Adipocyte (in vitro differentiated cells): ENCODE measurements at places on chromosomes 2 and 18.

GRCh38 chr18:2395427-2396161, 175.7 kb downstream of the METTL4 start:
- no peak for DNase-seq

DNA sequence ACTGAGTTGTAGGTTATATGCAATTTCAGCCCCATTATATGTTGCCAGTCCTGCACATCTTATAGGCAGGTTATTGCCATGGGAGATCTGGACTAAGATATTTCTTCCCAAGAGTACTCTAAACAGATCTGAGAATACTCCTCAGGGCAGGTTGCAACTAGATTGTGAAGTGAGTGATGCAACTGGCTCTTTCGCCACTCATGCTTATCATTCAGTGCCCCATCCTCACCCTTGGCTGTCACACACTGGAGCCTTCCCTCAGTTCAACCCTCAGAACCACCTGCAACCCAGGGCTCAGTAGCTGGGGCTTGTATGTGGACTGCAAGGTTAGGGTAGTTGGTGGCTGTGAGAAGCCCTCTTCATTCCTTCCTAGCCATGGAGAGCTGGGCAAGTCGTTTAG, 14.1 kb downstream of the MERTK start:
- no peak for DNase-seq

DNA sequence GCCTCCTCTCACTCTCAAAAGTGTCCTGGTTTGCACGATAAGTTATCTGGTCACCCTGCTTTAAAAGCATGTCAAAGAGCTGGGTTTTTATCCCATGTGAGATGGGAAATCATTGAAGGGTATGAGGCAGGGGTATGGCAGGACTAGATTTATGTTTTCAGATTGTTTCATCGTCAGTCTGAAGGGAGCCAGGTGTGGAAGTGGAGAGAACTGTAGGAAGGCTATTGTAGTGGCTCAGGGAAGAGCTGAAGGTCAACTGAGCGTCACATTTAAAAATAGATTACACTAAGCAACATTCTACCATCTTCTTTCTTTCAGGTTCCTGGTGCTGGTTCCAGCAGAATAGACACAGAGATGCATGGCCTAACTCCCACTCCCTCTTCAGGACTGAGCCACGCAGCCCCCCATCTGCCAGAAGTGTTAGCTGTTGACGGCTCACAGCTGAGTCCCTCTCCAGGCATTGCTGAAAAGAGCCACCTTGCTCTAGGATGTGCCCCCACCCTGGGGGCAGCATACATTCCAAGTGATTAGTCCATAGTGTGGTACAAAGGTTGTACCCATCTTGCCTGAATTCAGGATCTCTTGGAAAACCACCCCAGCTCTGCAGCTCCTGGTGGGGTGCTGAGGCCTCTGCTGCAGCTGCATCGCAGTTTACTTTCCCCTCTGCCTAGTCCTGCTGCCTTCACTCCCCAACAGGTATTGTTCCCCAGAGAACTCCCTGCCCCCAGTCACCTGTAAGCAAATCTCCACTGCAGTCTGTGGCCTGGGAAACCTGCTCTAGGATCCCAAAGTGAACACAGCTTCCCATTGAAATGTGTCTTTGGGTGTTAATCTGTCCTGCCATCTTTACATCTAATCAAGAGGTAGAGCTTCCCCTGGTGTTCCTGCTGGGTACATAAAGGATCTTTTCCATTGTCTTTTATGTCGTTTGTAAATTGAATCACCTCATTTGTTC, 79.5 kb upstream of the KLF7 start:
- no peak for DNase-seq

DNA sequence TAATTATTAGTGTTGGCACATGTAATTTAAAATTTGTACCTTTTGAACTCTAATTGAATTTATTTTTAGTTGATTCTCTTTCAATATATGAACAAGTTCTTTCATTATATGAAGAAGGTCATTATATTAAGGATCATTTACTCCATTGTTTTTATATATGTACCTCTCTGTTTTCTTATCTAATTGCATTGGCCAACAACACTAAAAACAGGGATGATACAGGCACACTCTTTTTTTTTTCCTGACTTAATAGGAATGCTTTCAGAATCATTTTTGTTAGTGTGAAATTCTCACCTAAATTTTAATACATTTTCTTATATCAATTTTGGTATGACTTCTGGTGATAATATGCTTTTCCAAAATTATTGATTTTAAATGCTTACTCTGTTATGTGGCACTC, 75.0 kb upstream of the SCN1A start:
- no peak for DNase-seq

DNA sequence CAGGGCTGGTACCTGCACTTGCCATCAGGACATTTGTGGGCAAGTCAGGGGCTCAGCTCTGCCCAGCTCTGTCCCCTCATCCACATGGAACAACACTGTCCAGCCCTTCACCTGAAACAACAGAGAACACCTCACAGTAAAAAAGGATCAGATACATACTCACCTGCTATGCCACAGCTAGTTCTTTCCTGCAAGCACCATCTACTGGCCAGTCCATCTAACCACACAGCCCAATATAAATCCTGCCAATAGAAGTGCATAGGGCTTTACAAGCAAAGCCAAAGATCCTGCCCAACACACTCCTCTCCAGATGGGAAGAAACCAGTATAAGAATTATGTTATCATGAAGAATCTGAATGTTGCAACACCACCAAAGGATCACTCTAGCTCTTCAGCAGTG, 52.2 kb upstream of the GALNT13 start:
- no peak for DNase-seq

GRCh38 chr2:55556809-55557208, 37.3 kb downstream of the CFAP36 start:
- no peak for DNase-seq

DNA sequence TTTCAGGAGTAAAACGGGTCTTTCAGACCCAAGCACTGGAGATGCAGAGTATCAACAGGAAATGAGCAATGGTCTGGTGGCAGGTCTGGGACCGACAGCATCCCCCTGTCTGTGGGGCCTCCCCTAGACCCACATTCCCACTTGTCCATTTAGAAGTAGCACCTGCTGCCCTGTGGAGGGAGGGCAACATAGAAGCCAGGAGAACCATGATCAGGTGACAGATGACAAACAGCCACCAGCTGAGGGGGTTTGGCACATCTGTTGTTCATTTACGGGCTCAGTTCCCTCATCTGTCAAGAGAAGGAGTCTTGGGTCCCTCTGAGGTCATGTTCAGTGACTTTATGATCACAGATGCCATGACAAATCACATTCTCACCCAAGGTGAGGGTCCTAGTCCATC, 77.9 kb upstream of the SLC66A3 start:
- no peak for DNase-seq

GRCh38 chr2:64284751-64285150, 140.5 kb upstream of the PELI1 start:
- DNase-seq: no peak

DNA sequence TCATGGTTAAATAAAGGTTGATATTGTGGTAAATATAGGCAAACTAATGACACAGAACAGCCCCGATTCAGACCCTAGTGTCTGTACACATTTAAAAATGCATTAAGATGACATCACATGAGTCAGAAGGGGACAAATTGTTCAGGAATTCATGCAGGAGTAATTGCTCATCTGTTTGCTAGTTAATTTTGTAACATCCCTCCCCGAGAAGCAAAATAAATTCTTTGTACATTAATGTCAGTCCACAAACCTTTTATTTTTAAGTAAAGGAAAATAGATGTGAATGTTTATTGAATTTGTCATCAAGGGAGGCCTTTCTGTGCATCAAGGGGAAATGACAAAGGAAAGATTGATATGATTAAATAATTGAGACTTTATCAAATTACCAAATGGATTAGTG, 69.9 kb downstream of the SH3BP4 start:
- DNase-seq: peak; percentile 81

- no peak for DNase-seq
Measured at GRCh38 chr2:99852376-99852934, 289.9 kb downstream of the AFF3 start.

DNA sequence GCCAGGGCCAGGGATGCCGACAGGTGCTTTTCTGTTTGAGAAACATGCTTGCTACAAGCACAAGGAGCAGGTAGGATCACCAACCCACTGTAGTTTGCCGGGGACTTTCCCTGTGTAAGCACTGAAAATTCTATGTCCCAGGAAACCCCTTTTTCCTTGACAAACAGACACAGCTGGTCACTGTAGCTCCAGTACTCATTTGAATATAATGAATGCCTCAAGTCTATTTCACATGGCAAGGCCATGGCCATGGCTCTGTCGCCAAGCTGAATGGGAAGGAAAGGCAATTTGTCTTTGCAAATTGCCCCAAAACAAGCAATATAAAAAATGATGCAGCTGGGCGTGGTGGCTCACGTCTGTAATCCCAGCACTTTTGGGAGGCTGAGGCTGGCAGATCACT, 49.6 kb upstream of the IGFBP2 start:
- DNase-seq: no peak

GRCh38 chr2:120385355-120386127, 39.6 kb downstream of the INHBB start:
- DNase-seq: no peak

DNA sequence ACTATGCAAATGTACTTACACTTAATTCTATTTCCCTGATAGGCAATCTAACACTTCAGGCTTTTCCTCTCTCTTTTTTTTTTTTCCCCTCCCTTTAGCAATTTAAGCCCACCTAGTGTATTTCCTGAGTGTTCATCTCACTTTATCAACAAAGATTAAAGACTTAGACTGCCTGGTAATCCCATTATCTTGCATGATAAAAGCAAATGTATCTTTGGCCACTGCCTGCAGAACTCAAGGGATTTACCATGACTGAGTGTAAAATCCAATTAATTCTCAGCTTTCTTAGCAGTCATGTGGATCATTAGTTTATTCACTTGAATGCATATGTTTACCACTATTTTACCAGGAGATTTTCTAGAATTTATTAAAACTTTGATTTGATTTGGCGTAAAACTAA, 1102.2 kb upstream of the GYPC start:
- DNase-seq: no peak

DNA sequence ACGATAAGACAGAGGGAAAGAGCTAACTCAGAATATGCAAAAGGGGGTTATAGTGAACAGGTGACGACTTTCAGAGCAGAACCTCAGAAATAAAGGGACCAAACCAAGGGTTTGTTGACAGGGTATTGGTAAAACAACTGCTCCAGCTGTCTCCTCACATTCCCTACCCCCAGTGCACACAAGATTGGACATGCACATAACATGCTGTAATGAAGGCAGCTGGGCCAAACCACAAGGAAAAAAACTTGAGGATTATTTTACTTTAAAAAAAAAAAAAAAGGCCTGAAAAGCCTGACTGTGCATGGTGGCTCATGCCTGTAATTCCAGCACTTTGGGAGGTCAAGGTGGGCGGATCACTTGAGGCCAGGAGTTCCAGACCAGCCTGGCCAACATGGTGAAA, 3.5 kb downstream of the RBM43 start:
- peak; percentile 82 for DNase-seq

DNA sequence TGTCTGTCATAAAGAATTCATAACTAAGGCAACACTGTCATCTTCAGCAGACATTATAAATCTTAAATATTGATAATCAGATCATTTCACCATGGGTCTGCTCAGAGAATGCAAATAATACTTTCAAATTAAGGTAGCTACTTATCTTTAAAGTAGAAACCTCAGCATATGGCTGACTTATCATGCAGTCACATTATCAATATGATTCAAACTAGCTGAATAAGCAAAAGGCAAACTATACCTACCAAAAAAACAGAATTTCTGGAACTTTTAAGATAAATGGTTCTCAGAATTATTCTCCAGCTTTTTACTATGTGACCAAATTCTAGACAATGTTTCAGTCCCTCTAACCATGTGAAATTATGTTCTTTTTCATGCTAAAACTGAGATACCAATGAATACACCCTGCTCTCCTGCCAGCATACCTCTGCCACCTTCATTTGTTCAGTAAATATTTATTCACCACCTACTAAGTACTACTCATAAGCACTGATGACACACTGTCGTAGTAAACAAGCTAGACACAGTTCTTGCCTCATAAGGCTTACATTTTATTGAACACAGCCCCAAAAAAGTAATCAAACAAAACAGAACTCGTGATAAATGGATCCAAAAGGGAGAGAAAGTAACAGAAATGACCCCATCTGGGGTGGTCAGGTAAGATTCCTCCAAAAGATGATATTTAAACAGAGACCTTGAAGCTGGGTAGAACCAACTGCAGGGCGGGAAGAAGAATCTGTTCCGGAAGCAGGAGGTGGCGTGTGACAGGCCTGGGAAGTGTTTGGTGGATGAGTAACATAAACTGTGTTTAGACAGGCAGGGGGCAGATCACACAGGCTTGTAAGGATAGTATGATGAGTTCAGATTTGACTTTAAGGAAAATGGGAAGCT, 17.7 kb downstream of the SPIRE1 start:
- peak; percentile 69 for DNase-seq

GRCh38 chr2:9754532-9754887, 88.8 kb upstream of the TAF1B start:
- no peak for DNase-seq

GRCh38 chr18:13288509-13289133, 70.1 kb downstream of the LDLRAD4 start:
- DNase-seq: no peak

GRCh38 chr2:216181351-216181750, 72.2 kb downstream of the XRCC5 start:
- no peak for DNase-seq

DNA sequence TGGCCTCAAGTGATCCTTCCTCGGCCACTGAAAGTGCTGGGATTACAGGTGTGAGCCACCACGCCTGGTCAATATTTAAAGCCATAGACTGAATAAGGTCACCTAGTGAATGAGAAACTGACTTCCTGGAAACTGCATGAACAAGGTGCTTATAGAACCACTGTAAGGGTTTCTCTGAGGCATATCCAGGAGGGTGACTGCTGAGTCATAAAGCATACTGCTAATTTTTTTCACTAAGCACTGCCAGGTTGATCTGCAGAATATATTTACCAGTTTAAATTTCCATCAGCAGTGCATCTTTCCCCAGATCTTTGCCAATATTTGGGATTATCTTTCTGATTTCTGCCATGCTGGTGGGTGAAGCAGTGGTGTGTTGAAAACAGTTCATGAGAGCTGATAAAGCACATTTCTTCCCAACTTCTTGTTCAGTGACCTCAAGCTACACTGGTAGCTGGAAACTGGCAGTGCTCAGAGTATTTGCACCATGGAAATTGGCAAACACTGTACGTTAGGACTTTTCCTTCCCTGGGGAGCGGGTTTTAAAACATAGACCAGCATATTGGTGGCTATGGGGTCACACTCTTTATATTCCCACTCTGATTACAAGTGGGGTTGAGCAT, 4.2 kb upstream of the CLIP4 start:
- DNase-seq: no peak

GRCh38 chr2:103781313-103781712, 1019.5 kb downstream of the TMEM182 start:
- DNase-seq: no peak

- no peak for DNase-seq
Measured at GRCh38 chr2:20454036-20454981, 7.4 kb downstream of the RHOB start.

DNA sequence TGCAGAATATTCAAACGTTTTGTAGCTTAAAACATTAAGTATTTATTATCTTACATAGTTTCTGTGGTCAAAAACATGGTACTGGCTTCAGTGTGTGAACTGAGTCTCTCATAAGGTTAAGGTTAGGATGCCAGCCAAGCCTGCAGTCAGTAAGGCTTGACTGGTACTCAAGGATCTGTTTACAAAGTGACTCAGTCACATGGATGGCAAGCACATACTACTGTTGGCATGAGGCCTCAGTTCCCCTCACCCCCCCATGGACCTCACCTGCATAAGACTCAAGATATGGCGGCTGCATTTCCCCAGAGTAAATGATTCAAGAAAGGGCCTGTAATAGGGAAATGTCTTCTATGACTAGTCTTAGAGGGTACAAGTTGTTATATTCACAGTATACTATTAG, 1167.5 kb downstream of the DPP10 start:
- no peak for DNase-seq

- no peak for DNase-seq
Measured at GRCh38 chr2:226142463-226142862, 657.2 kb downstream of the IRS1 start.
